Gastrocnemius medialis (tissue), 4 donors: ENCODE measurements at places on chromosomes 11 and 22. TPM values are rescaled to one million over a fixed set of nuclear protein-coding genes. Genes with fewer than 3 reads are reported as not detected.

DNA sequence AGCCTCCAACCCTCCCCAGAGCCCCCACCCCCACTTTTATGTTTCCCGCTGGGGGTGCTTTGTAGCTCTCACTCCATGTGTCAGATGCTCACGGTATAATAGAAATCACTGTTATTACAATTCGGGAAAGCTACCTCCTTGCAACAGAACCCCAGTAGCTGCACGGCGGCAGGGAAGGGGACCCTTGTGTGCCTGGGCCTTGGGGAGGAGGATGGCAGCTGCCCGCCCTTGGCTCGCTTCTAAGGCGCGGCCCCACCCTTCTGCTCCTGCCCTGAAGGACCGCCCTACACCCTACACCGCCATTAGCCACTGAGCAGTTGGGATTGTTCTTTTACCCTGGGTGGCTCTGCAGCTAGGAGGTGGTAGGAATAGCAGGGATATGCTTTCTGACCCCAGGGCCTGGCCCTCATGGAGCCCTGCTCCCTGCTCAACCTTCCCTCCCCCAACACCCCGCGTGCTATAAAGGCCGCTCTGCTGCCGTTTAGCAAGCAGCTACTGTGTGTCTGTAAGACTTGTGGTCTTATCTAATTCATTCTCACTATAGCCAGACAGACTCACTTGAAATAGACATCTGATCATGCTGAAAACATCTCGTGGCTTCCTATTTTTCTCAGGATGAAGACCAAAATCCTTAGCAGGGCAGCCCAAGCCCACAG lies 219.7 kb downstream of the CEP164 start:
- H3K27ac ChIP-seq: no peak overlapping the region
- no peaks in the 10 kb centered on the region for H3K27me3 ChIP-seq
- no peaks in the 10 kb centered on the region for H3K36me3 ChIP-seq

DNA sequence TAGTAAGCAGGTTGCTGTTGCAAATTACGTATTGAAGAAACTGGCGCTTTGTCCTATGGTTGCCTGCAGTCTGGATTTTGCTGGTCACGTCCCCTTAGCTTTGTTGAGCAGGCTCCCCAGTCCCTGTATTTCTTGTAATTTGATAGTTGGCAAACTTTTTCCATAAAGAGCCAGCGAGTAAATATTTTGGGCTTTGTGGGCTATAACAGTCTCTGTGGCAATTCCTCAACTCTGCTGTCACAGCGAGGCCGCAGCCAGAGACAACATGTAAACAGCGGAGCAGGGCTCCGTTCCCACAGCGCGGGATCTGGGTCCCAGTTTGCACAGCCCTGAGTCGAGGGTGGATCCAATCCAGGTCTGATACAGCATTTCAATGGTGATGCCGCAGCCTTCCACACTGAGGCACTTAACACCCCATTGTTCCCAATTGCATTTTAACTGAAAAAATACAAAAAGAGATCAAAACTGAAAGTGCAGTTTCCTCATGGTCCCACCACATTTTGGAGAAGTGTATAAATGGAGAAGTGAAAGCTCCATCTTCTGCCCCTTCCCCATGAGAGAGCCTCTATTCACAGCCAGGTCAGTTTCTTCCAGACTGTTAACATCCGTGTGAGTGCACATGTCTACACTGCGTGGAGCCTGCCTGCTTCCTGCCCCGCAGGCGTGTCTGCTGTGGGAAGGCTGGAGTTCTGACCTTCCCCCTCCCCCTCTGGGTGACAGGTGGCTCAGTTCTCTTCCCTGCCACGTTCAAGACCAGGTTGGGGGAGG lies 89.1 kb downstream of the RPS6KA4 start:
- H3K4me3 ChIP-seq: peak overlapping the region; percentile 17
- H3K36me3 ChIP-seq: no peaks in the 10 kb centered on the region
- H3K4me1 ChIP-seq: peaks cover 14% of the 10 kb centered on the region
- no peaks in the 10 kb centered on the region for H3K27me3 ChIP-seq

DNA sequence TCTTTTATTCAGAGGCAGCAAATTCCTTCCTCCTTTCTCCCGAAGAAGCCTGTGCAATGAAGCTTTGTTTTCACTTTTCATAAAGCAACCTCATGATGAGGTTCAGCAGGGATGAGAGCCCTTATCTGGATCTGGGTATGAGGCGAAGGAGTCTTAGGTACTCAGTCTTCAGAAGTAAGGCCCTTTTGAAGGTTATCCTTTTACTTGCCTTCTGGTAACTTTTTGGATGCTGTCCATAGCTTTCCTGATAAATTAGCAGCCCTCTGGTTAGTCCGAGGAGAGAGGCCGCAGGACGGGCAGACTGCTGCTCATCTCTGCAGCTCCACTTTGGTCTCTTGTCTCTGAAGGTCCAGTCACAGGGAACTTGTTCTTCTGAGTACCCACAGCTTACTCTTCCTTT lies 1.1 kb downstream of the TRIM22 start:
- H3K4me1 ChIP-seq: peaks cover 10% of the 10 kb centered on the region

- no peak overlapping the region for H3K4me3 ChIP-seq
- no peak overlapping the region for H3K27ac ChIP-seq
- H3K27me3 ChIP-seq: peaks cover 28% of the 10 kb centered on the region
- H3K36me3 ChIP-seq: no peaks in the 10 kb centered on the region
- H3K4me1 ChIP-seq: no peaks in the 10 kb centered on the region
These were observed 987 bp upstream of the GRIK4 start for GRCh38 chr11:120510406-120511115.

RNF121 gene
- total RNA-seq: 25.0 TPM

NRXN2 gene
- 0.15 TPM for total RNA-seq

PYGM gene
- total RNA-seq: 881 TPM
